ENCODE measurements at places on chromosomes 16 and 17.
A peak's percentile ranks its signal among the peaks of the same experiment; 100 is the strongest.

DNA sequence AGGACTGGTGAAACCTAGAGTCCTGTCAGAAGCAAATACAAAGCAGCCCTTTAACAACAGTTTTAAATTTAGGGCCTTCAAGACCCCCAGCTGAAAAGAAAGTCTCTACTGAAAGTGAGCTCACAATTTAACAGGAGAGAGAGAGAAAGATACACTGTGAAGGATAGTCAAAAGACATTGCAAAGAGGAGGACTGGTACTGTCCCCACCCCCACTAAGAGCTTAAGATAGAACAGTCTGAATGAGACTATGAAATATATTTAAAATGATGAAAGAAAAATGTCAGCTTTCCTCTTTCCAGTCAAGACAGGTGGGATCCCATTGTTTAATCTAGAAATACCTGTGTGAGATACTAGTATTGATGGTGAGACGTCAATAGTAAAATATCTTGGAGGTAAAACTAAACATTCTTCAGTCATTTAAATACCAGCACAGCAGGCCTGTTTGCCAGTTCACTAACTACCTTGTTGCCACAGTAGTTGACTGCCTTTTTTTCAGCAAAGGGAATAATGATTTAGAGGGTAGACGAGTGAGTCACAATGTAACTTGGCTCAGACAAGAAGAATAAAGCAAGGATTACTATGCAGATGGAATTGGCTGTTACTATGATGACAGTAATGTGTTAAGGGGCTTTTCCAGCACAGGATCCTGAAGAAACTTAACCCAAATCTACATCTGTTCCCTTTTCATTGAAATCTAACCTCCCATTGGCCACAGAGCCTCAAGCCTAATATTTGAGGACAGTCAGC is 47.2 kb upstream of the RASL10B start:
- DNase-seq = no peak

DNA sequence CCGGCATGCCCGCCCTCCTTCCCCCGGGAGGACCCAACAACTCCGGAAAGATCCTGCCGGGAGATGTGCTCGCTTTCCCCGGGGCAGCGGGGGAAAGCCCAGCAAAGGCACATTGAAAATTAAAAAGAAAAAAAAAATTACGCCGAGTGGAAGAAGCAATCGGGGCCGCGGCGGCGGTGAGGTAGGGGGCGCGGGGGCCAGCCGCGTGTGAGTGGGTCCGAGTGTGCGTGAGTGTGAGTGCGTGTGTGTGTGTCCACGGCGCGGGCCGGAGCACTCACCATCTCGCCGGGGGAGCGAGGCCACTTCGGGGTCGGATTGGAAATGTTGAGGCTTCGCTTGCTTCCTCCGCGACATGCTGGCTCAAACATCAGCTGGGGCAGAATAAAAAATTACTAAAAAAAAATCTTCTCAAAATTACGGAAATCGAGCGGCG is at the start of gene SALL1:
SALL1 (minus strand) TSS at position 383 of the 433 bp plus-strand sequence; CDS start at position 354, 29 bp downstream.
- DNase-seq = no peak

- no peak for DNase-seq
Observed at GRCh38 chr17:73393962-73394361, 82.2 kb upstream of the CDC42EP4 start.

GRCh38 chr17:60916043-60916442 is 238.4 kb downstream of the BCAS3 start:
- DNase-seq = no peak

GRCh38 chr17:12512694-12513355 is 152.9 kb upstream of the MYOCD start:
- DNase-seq = no peak

- DNase-seq = peak; percentile 44
Observed at GRCh38 chr17:41651625-41652460, 27.5 kb upstream of the KRT17 start.

- DNase-seq = no peak
Observed at GRCh38 chr16:69479775-69480174, 55.4 kb downstream of the CYB5B start.

- DNase-seq = no peak
Observed at GRCh38 chr17:40503154-40503553, 1.7 kb upstream of the TNS4 start.

DNA sequence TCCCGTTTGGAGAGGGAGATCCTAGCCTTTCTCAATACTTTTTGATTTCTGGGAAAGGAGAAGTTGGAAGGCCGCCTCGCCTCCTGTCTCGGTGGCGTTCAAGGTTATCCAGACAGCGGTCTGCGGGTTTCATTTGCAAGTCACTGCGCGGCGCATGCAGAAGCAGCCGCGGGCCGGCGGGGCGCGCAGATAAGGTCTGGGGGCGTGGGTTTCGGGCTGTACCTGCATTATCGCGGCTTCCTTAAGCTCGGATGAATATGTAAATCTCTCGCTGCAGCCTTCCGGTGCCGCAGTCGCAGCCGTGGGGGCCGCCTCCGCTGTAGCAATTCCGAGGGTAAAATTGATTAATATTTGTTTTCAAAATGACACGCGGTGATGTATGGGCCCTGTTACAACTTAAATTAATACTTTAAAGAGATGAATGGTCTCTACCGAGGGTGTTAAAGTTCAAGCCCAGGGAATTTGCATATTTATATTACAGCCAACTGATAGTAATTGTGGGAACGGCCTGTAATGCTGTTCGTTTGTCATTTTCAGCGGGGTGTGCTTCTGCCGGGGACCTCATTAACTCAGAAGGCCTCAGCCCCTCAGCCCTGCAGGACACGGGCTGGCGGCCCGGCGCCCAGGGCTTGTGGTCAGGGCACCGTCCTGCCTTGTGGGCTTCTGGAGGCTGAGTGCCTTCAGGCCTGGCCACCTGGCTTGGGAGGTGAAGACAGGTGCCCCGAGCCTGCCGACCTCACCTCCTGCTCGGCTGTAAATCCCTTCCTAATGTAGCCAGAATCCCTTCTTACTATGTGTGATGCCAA is 99.4 kb downstream of the CYLD start:
- DNase-seq = no peak

GRCh38 chr16:87829988-87830672 is 39.2 kb downstream of the SLC7A5 start:
- no peak for DNase-seq

DNA sequence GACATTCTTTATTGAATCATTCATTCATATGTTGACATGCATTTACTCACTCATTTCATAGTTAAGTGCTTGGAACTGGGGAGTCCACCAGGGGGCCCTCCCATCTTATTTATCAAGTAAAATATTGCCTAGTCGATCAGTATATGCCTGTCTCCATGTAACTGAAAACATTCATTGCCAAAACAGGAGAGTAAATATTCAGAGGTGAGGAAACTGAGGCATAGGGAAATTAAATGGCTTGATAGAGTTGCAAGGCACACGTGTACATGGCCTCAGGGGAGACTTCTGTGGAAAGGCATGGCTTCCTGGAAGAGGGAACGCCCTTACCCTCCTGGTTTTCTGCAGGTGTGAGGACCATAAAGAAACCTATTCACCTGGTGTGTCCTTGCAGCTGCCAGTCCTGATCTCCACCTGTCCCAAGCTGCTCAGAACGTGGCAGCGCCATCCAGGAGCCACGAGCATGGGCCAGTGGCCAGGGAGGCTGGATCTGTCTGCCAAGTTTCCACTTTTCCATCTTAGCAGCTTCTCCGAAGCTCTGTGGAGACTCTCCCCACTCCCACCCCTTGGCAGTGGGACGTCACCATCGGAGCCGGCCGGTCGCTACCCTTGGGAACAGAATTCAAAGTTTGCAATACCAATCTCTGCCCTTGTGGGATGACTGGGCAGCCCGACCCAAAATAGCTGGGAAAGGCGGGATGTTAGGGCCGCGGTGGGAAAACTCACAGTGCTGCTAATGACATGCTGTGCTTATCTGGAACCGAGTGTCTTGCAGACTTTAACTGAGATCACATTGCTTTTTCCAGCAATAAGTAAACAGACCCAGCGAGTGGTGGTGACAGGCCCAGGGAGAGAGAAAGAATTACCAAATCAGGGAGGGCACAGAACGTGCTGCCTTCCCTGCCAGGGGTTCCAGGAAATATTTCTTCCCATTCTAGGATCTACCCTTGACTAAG is 4.1 kb upstream of the C1QTNF1 start:
- DNase-seq = peak; percentile 75

GRCh38 chr17:57868007-57868909 is 18.4 kb upstream of the MRPS23 start:
- peak; percentile 86 for DNase-seq

DNA sequence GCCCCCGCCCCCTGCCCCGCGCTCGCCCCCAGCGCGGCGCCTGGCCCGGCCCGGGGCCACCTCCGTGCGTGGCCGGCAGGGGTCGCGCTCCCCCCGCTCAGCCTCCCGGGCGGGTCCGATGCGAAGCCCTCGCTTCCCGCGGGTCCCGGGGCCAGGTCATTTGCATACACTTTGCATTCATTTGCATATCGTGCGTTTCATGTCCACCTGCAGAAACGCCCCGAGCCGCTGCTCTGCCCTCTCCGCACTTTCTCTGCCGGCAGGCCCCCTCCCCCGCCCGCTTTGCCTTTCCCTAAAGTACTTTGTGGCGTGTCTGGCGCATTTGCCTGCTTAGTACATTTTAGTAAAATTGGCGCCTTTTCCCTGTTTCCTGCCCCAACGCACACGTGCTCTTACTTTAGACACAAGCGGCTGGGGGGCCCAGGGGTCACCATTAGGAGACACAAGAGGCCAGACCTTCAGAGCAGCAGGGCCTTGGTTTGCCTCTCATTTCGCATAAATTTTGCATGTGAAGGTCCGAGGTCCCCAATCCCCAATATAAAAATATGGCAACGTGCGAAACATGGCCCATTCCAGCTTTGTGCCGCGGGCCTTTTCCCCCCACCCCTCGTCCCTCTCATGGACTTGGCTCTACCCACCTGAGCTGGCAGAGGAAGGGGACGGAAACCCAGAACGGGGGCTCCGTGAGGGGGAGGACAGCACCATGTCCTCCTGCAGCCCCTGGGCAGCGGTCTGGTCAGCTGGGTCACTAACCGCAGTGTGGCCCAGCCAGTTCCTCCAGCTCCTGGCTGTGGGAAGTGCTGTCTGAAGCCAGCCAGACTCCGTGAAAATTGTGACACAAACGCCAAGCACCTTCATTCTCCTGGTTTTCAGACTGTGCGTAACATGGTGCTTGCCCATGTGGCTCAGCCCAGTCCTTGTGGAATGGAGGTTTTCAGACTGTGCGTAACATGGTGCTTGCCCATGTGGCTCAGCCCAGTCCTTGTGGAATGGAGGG is 34.8 kb downstream of the CBFA2T3 start:
- DNase-seq = peak; percentile 77

- DNase-seq = no peak
Observed at GRCh38 chr16:15694499-15694898, 44.5 kb downstream of the NDE1 start.

- DNase-seq = no peak
Observed at GRCh38 chr17:17676752-17677151, 4.5 kb upstream of the RAI1 start.

GRCh38 chr17:489758-490329 is 137.2 kb upstream of the RPH3AL start:
- peak; percentile 64 for DNase-seq

- no peak for DNase-seq
Observed at GRCh38 chr17:34847938-34848337, 113.3 kb downstream of the CCT6B start.

- DNase-seq = no peak
Observed at GRCh38 chr17:47864791-47865216, 13.8 kb upstream of the SP6 start.

- DNase-seq = no peak
Observed at GRCh38 chr17:4590981-4591453, 6.7 kb downstream of the SMTNL2 start.

- no peak for DNase-seq
Observed at GRCh38 chr16:71933913-71934695, 38.8 kb downstream of the IST1 start.

DNA sequence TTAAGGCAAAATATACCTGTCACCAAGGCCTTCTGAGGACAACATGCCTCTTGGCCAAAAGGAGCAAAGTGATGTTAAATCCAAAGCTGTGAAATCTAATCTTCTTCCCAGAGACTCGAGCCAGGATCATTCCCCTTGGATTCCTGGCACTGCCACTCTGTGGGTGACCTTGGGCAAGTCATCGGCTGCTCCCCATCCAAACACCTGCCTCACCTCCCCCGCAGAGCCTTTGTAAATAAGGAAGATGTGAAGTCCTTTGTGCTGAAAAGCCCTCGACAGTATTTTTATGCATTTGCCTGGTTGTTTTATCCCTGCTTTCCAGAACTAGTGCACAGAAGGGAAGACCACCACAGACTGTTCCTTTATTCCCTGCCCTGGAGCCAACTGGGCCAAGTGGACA is 5.4 kb upstream of the CEP295NL start:
- DNase-seq = no peak

- DNase-seq = no peak
Observed at GRCh38 chr17:55588446-55589242, 77.4 kb upstream of the SMIM36 start.

DNA sequence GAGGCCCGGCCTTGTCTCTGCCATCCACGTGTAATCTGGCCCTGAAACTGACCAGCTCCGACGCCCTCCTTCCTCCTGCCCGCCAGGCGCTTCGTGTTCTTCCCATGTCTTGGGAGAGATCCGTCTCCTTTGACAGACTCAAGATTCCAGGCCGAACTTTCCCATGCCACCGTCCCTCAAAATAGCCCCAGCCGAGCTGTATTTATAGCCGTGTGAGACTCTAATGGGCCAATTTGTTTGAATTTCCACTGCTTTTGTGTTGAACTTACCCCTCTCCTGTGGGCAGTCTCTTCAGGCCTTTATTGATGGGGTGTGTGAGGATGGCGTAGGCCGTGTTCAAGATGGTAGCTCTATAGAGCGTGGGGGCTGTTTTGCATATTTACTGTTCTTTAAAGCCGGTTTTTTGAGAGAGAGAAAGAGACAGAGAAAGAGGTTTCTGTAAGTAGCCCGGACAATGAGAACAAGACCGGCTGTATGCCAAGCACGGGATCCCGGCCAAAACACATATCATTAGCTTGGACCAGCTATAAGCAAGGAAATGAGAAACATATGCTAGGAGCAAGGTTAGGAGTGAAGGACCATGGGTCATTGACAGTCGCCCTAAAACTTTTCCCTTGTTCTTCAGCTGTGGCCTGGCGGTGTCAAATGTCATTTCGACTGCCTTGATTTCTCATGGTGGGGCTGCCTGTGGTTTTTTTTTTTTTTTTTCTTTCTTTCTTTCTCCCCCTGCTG is 124.5 kb upstream of the ZFHX3 start:
- peak; percentile 87 for DNase-seq

GRCh38 chr17:62750631-62751051 is 57.5 kb downstream of the MARCHF10 start:
- no peak for DNase-seq

GRCh38 chr17:57745242-57745641 is at the start of gene CCDC182:
Gene CCDC182, minus strand, starts transcription at chr17:57745299. Its CDS starts 27 bp downstream, at chr17:57745272.
- DNase-seq = no peak

- DNase-seq = no peak
Observed at GRCh38 chr17:45138911-45139532, 3.5 kb downstream of the ACBD4 start.

GRCh38 chr16:86215233-86215978 is 294.9 kb upstream of the FOXF1 start:
- DNase-seq = no peak

DNA sequence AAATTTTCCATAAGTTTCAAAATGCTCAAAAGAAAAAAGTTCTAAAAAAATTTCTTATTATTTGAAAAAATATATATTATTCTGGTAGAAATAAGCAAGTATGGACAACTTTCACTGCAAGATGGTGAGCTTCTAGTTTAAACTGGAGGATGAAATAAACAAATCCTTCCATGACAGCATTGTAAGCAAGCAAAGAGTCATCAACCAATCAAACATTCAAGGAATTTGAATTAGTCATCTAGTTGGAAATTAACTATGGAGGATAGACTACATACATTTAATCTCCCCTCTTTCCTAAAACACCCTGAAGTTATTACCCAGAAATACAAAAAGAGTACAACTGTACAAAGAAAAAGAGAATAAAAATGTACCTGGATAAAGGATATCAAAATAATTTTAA is 51.0 kb upstream of the IRX5 start:
- DNase-seq = no peak

Measured in left ventricle myocardium superior (tissue), 1 donor.